Stimulated activated CD8-positive, alpha-beta memory T cell treated with anti-CD3 and anti-CD28 coated beads, Interleukin-15, amount 100 ng/mL, for 1 hour (primary cell): ENCODE measurements at places on chromosomes 11 and 22.

- DNase-seq: no peak
Measured at GRCh38 chr22:48233586-48233985, 1471.1 kb downstream of the TBC1D22A start.

- DNase-seq: no peak
Measured at GRCh38 chr11:120025606-120026335, 112.1 kb downstream of the TRIM29 start.

DNA sequence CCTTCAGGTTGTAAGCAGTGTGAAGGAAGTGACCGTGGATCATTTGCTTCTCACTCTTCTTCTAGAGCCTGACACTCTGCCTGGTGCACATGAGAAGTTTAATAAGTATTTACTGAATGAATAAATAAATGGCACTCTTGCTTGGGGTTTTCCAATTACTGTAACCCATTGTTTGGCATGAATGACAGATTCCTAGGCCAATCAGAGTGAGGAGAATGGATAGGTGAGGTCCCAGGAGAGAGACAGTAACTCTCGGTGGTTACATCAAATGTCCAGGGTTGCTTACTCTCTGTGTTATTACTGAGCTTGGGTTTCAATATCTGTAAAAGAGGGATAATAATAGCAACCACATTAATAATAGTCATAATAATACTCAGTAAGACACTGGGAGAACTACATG is 204.2 kb upstream of the ISX start:
- no peak for DNase-seq

GRCh38 chr11:65432686-65433582 is 10.3 kb downstream of the NEAT1 start:
- no peak for DNase-seq

DNA sequence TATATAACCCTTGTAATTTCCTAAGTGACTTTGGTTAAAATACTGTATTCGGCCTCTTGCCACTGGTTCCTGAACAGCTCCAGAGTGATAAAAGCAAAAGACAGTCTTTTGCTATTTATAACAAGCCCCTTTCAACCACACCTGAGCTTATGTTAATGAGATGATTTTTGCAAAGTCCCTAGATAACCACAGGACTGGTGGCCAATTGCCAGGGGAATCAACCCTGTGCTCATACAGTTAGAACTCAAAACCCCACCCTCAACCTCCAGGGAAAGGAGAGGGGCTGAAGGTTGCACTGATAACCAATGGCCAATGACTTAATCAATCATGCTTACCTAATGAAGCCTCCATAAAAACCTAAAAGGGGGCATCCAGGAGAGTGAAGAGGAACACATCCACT is 77.9 kb downstream of the SIK3 start:
- DNase-seq: no peak

- DNase-seq: no peak
Measured at GRCh38 chr11:118318124-118318523, 13.6 kb downstream of the CD3E start.

DNA sequence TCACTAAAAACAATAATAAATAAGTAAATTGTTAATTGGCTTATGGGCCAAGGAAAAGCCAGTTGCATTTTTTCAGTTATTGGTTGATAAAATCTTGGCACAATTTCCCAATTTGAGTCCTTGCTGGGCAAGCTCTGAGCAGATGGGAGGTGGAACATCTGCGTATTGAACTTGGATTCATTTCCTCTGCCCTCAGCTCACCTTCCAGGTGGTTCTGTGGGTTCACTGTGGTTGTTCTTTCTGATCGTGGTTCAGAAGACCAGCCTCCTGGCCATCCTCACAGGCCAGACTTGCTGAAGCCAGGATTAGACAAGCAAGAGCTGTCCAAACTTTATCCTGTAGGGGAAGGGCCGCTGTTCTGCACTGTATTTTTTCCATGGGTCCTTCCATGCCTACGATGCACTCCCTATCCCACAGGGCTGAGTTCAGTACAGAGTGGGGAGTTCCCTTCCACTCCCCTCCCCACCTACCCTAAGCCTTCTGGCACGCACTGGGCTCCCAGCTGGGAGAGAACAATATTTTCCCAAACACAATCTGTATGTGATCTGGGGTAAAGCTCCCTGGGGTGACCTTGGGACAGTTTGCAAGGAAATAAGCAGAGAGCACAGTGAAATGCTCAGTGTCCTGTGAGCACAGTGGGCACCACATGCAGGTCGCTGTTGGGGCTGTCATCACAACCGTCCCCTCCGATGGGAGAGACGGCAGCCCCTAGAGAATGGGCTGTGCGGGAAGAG is 43.5 kb upstream of the TP53I11 start:
- DNase-seq: no peak

DNA sequence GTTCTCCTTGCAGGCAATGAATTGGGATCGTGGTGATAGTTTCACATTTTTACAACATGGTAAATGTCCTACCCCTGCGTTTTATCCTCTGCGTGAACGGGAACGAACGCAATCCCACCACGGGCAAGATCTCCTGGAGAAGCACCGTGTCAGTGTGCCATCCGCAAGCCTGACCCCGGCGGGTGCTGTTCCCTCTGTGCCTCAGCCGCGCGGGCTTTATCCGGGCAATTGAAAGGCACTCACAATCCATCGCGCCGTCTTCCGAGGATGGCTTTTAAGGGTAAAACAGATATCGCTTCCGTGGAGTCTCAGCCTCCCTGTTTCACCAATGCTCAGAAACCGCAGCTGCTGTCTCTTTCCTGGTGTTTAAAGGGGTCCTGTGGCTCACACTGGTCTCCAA is 1387.5 kb downstream of the BRD1 start:
- DNase-seq: no peak

GRCh38 chr22:41181349-41182241 is 23.5 kb upstream of the L3MBTL2 start:
- no peak for DNase-seq

- DNase-seq: no peak
Measured at GRCh38 chr11:117999354-117999993, 13.3 kb downstream of the IL10RA start.

DNA sequence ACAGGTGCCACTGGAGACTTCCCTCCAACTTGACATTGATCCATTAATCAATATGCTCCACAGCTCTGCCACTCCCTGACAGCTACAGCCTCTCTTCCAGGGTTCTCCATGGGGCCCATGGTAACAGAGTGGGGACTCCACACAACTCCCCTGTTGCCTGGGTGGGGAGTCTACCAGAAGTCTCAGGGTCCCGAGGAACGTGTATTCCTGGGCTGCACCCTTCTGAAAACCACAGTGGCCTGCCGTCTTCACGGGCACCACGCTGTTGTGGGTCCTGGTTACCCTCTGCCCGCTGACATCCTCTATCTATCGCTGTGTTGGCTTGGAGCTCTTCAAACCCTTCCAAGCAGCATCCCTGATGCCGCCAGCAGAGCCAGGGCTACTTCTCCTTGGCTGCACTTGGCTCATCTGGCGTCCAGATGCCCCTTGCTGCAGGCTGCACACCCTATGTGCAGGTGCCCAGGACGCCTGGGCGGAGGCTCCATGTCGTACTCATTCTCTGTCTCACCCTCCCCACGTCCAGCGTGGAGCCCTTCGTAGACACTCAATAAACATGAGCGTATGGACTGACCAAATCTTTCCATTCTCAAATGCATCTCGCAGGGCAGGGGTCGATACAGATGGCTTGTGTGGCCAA is 1341.8 kb downstream of the TBC1D22A start:
- DNase-seq: no peak

DNA sequence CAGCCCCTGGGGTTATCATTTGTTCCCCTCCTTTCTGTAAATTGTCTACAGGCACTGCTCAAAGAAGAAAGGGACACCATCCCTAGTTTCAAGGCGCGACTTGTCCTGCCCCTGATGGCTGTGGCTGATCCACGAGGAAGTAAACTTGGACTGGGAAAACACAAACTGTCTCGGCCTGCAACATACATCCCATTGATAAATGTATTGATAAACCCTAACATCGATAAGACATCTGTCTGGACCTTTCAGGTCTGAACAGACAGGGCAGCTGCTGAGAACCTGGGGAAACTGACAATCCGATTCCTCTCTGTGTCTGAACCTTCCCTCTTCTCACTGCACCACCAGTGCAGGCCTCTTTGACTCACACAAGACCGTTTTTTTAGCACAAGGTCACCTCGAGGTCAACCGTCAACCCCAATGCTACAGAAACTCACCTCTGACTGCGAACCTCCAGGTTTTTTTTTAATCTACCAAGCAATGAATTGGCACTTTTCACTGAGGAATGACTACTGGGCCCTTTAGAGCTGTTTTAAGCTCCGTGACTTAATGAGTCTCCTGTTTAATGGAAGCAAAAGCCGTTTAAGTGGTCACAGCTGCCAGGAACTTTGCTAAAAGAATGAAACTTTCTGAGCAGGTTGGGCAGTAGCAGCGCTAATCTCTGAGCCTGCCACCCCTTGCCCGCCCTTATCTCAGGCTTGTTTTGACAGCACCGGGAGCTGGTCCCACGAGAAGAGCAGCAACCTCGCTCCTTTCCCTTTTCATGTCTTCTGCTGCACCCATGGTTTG is 203.8 kb upstream of the TMEM45B start:
- no peak for DNase-seq

DNA sequence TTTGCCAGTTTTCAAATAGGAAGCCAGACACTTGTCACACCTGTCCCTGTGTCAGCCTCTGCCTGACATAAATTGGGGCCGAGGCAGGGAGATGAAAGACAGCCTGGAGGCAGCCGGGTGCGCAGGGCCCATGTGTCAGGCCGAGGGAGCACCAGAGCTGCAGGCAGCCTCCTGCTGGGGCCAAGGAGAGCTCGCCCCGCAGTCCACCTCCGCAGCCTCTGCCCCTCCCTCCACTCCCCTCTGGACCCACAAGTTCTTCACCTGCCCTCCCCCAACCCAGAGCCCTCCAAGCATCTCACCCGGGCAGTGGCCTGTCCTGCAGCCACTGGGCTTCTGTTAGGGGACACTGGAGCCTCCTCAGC is 8.8 kb downstream of the RTN4R start:
- no peak for DNase-seq

- no peak for DNase-seq
Measured at GRCh38 chr22:41934284-41935014, 7.8 kb upstream of the TNFRSF13C start.

DNA sequence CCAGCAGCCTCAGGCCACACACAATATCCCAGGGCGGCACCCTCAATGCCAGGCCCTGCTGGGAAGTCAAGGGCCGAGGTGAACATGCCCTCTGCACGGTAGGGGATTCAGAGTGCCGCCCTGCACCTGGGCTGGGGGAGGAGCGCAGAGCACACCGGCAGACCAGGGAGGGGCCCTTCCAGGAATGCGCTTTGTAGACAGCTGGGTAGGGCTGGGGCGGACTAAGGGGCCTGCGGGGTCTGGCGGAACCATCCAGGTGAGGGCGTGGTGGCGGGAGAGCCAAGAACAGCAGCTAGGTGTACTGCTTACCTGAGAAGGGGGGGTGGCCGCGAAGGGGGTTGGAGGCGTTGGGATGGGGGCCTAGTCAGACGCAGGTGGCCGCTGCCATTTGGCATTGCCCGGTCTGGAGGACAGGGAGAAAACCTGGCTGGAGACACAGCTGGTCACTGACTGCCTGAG is 26.0 kb downstream of the DUSP8 start:
- no peak for DNase-seq

- DNase-seq: no peak
Measured at GRCh38 chr22:49833340-49834007, 5.8 kb upstream of the BRD1 start.

- DNase-seq: no peak
Measured at GRCh38 chr22:44566911-44567310, 68.9 kb upstream of the RTL6 start.

DNA sequence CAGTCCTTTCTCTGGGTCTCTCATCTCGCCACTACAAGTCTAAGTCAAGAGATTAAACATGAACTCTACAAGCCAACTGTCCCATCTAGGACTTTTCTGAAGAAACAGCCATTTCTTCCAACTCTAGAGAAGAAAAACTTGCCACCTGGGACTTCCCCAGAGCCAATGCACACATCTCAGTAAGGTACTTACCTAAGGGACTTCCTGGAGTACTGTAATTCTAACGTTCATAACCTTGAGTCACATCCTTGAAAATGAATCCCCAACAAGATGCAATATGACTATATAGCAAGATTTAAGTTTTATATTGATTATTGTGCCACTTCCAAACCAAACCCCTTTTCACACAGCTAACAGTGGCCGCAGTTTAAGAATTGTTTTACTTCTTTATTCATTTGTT is 11.9 kb upstream of the ISX start:
- no peak for DNase-seq

DNA sequence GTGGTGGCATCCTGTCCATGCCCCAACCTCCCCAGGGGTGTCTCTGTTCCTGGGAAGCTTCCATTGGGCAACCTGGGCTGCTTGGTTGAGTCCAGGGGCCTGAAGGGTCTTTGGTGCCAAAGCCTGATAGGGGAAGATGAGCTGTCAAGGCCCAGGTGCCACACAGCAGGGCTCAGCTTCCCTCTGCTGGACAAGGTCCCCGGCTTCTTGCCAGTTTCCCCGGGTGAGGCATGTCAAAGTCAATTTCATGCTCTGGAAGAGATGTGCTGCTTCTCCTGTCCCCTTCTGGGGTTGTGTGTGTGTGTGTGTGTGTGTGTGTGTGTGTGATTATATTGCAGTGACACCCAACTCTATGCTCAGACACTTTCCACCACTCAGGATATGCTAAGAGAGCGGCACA is 26.9 kb downstream of the TP53I11 start:
- DNase-seq: no peak

DNA sequence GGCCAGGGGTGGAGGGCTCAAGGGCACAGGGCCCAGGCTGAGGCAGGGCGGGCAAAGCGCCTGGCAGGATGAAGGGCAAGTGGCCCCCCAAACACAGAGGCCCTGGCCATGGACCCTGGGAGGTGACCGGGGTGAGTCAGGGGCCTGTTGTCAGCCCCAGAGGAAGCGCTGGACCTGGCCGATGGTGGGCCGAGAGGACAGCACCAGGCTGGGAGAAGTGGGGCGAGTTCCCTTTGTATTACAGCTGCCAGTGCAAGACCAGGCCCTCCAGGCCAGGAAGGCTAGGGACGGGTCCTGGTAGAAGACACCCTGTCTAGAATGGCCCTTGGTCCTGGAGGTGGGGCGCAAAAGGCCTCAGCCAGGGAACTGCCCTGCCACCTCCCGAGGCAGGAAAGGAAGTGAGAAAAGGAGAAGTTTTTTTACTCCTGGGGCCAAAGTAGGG is 12.8 kb downstream of the CXCR5 start:
- no peak for DNase-seq

- no peak for DNase-seq
Measured at GRCh38 chr22:40764763-40765441, 54.2 kb downstream of the SLC25A17 start.
